ENCODE measurements at places on chromosomes 2 and 18.
A peak's percentile ranks its signal among the peaks of the same experiment; 100 is the strongest.

DNA sequence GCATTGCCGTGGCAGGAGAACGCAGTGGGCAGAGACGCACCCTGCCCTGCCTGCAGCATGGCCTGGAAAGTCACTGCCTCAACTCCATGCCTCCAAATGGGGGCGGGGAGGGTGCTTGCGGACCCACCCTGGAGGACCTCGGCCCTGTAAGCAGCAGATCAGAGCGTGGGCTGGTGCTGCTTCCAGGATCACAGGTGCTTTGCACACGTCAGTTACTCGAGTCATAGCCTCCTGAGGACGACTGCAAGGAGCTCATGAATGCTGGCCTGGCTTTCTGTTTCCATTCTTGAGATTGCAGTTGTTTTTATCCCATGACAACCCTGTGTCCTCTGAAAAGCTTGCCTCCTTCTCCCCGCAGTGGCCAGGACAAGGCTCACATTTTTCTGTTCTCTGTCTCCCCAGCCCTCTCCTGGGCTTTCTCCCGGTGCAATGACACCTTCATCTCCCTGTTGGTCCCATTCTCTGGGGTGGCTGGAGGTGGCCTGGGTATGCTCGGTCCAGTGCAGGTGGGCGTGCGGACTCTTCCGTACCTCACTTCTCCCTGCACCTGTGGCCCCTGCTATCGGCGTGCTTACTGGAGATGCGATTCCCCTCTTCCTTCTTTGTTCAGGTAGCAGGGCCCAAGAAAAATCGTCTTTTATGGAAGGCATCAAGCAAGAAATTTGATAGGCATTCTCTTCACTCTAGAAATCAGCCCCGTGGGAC, 208.0 kb downstream of the GBX2 start:
- DNase-seq: no peak

GRCh38 chr2:7706791-7707190, 789.6 kb downstream of the RNF144A start:
- no peak for DNase-seq

- DNase-seq: no peak
Measured at GRCh38 chr2:95079199-95079683, 42.4 kb downstream of the MRPS5 start.

GRCh38 chr2:151518802-151519201, 109.1 kb downstream of the RIF1 start:
- no peak for DNase-seq

GRCh38 chr2:206211657-206212255, 52.1 kb downstream of the EEF1B2 start:
- DNase-seq: no peak

DNA sequence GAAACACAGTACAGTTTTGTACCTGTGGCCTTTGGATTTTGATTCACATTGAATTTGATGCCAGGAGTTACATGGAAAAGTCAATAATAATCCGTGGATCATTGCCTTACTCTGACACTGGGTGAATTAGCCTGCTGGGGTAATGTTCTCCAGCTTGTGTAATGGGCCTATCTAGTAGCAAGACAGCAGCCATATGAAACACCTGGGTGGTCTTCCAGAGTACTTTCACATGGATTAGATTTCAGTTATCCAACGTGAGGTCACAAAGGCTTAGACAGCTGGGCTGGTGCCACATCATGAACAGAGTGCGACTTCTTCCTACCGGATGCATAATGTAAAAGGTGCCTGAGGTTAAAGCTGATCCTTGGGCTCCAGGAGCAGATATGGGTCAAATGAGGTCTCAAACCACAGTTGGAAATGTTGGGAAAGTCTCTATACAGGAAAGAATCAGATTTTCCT, 486.8 kb downstream of the PARD3B start:
- no peak for DNase-seq

DNA sequence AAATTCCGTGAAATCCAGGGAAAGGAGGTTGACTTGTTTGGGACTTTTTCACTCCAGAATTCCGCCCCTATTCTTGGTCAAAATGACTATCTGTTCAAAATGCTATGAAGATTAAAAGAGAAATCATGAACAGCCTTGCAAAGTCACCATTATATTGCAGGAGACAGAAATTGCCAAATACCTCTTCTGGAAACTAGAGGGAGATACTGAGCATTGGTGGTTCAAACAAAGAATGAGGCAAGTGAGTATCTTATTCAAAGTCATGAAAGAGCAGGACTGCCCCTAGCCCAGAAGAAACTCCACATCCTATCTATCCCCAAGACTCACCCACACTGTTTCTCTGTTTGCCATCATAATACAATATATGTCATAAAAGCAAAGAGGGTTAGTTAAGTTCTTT, 862.3 kb upstream of the POU3F3 start:
- no peak for DNase-seq

GRCh38 chr2:215290980-215291599, 20.8 kb upstream of the ATIC start:
- DNase-seq: no peak

DNA sequence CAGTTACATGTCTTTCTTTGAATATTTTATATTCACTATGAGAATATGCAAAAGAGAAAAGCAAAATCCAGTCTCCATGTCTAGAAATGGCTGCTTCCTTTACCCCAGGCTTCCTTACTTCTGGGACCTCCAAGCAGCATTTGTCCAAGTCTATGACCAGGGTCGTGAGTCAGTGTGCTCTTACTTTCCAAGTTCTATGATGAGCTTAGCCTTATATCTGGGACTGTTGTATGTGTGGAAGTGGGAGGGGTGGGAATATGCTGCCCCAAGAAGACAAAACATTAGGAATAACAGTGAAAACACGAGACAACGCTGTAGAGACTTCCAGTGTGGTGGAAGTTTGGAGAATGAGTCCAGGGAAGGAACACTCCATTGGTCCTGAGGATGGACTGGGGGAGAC, 21.2 kb upstream of the CHRNA1 start:
- DNase-seq: no peak

- no peak for DNase-seq
Measured at GRCh38 chr2:24724111-24724775, 68.9 kb downstream of the PTRHD1 start.

- DNase-seq: no peak
Measured at GRCh38 chr2:231395188-231396057, at the start of gene B3GNT7. TSS of gene B3GNT7 (plus strand) at chr2:231395710. CDS start at chr2:231395804, 94 bp downstream.

- DNase-seq: no peak
Measured at GRCh38 chr2:114442510-114442909, at the start of gene DPP10. TSS of gene DPP10 (plus strand) at chr2:114442641.

DNA sequence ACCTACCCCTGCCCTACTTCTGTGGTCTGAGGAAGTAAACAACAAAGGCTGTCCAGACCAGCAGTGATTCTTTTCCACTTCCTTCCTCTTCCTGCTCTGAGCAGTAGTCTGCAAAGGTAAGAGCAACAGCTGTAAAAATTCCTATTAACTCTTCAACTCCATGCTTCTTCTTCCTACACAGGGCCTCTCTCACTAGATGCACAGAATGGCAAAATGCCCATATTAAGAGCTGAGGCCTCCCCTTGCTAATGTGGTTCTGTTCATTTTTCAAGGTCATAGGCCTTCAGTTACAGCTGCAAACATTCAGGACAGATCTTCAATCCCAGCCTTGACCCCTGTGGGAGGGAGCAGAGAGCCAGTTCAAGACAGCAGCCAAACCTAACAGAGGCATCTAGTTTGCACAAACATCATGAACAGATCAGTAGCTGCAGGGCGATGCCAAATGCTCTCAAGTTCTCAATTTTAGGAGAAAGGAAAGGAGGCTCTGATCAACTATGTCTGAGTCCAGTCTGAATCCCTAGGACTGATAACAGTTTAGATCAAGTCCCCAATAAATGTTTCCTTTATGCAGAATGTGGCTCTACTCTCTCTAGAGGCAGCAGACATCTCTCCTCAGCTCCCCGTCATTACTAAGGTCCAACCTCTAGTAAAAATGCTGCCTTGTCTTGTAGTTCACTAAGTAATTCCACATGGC, 20.9 kb downstream of the SLC40A1 start:
- no peak for DNase-seq

DNA sequence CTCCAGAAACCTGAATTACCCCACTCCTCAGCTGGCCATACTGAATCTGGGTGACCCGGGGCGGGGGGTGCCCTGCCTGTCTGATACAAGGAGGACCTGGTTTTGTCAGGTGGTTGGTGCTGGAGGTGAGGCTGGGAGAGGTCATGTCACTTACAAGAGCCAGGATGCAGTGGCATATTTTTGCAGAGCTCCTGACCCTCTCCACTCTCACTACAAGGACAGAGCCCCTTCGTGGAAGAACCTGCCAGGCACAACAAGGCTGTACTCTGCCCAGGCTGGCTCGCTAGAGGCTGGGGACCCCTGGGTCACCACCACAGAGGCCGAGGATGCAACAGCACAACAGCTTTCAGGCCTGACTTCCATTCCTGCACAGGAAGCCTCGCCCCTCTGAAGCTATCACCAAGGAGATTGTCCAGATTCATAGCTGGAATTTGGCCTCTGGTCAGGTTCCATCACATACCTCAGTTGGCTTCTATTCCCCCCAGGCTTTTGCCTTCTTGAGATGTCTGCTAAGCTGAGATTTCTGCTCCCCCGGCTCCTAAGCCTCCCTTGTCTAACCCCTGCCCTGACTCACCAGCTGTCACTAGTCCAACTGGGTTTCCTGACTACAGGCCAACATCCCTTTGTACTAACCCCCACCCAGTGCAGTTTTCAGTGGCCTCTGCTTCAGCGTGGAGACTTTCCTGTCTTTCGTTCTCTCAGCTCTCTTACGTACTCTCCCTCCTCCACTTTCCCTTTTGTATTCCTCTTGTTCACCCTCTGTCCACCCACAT, 132.5 kb upstream of the EPAS1 start:
- DNase-seq: no peak

GRCh38 chr2:239118264-239118663, 270.4 kb downstream of the TWIST2 start:
- DNase-seq: no peak

DNA sequence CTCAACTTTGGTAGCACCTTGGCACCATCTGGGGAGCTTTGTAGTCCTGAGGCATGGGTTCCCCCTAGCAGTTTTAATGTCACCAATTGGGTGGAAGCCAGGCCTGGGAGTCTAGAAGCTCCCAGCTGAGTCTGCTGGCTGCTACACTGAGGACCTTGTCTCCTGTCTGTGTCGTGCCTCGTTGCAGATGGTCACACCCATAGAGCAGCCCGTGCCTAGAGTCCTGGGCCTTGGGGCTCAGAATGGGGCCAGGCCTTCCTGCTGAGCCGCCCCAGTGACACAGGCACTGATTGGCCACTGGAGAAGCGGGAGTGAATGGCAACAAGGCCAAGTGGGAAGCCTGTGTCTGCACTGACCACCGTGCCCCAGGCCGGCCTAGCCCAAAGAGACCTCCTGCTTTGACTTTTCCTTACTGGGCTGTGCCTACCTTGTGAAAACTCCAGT, 113.2 kb downstream of the SH3RF3 start:
- no peak for DNase-seq

DNA sequence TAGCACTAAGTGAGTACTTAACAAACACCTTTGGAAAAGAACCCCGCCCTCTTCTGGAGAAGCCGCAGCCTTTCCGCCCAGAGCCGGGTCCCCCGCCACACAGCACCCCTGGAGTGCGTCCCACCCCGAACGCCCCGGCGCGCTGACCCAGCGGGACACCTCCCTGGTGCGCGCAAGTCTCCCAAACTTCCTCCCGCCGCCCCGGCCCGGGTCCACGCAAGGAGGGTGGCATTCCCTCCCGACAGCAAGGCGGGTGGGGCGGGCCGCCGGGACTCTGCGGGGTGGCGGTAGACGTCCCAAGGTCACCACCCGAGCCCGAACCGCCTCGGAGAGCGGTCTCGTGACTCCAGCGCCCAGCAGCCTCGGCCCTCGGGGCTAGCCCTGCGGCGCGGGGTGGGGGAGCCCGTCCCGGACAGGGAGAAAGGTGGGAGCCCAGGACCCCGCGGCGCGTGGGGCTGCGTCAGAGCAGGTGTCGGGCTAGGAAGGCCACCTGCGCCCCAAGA, 598 bp downstream of the CCDC93 start:
- no peak for DNase-seq

GRCh38 chr2:154699575-154699930, 1.1 kb downstream of the KCNJ3 start:
- peak; percentile 20 for DNase-seq

DNA sequence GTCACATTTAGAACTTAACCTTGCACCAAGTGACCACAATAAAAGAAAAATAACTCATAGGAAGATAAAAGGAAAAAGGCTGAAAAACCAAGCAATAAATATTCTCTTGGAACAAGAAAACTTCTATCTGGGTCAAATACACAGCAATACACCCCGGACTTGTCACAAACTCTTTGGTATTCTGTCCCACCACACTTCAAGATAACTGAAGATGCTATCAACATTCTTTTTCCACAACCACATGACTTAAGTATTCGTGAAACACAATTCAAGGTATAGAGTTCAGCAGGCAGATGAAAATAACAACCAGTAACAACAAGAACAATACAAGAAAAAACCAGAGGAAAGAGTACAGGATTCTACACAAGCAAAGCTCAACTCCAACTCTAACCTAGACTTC, 18.0 kb downstream of the MBD2 start:
- DNase-seq: no peak

DNA sequence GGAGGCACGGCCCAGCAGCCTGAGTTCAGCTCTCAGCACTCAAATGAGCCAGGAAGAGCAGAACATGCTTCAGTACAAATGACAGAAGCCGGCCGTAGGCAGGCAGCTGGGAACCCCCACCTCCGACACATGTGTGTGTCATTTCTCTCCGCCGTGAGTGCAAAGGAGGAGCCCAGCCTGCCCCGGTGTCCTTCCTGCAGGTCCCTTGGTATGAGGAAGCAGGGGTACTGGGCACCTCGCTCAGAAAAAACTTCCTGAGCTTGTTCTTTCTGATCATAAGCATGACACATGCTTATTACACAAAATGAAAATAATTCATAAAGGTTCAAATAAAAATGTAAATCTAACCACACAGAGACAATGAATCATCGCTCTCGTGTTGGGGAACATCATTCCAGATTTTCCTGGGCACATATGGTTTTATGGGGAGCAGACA, 35.3 kb downstream of the KCNF1 start:
- no peak for DNase-seq

GRCh38 chr18:43775591-43775990, 498.3 kb upstream of the SYT4 start:
- no peak for DNase-seq

- no peak for DNase-seq
Measured at GRCh38 chr2:232525791-232526371, at the start of gene CHRND. TSS of gene CHRND (plus strand) at chr2:232526160. CDS start at chr2:232526216, 56 bp downstream.

DNA sequence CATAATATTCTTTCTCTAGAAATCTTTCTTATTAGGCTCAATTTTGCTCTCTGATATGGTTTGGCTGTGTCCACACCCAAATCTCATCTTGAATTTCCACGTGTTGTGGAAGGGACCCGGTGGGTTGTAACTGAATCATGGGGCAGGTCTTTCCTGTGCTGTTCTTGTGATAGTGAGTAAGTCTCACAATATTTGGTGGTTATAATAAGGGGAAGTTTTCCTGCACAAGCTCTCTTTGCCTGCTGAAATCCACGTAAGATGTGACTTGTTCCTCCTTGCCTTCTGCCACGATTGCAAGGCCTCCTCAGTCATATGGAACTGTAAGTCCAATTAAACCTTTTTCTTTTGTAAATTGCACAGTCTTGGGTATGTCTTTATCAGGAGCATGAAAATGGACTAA, 73.8 kb downstream of the CAVIN2 start:
- no peak for DNase-seq

GRCh38 chr2:73291461-73292315, 1.7 kb downstream of the EGR4 start:
- no peak for DNase-seq

GRCh38 chr2:36698993-36699392, 2.5 kb downstream of the VIT start:
- DNase-seq: no peak
